ENCODE measurements at places on chromosomes 2 and 18.

DNA sequence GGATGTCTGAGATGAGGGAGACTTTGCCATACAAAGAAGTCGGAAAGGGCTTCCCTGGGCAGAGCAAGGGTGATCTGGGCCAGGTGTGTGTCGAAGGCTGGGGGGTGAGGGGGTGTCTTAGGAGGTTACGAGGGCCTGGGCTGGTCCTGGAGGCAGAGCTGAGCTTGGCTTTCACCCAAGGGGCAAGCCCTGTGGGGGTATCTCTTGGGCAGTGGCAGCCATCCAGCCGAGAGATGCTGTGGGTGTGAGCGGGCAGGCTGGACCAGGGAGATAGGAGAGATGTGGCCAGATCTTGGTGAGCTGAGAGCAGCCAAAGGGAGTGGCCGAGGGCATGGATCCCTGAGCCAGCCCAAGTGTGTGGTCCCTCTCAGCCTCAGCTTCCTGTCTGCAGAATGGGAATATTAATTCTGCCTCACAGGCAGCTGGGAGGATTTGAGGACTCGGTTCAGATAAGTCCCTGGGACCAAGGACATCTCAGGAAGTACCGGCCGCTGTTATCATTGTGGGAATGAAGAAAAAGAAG is 33.0 kb downstream of the MAL start:
- DNase-seq: no peak

DNA sequence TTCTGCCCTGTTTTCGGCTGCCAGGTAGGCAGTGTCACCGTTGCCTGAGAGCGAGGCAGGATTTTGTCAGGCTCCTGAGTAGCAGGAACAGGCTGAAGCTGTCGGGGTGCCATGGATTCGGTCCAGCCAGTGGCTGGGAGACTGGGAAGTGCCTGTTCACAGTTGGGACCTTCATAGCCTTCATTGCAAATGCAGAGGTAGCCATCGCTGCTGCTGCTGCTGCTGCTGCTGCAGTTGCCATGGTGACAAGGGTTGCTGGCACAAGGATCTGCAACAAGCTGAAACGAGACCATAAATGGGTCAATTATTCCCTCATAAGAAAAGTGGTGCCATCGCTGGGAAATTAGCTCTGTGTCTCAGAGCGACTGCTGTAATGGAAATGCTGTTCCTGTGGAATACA is 122.7 kb downstream of the DNER start:
- no peak for DNase-seq

GRCh38 chr18:2979129-2979528 is 33.8 kb downstream of the LPIN2 start:
- no peak for DNase-seq

DNA sequence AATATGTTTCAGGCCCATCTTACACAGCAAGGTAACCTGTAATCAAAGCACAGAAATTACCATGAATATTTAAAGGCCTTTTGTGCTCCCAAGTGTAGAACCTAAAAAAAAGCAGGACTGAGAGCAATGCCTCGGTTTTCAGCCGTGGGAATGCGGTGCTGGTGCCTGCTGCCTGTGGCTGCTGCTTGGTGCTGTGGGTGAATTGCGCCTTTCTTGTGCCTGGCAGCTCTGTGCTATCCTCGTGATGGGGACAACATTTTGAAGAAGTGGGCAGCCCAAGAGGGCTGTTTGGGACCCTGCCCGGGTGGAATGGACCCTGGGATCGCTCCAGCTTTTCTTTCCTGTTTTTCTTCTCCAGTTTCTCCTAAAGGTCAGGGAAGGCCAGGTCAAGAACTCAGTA is 91.2 kb downstream of the ASAP2 start:
- no peak for DNase-seq

- DNase-seq: peak; percentile 91
These were observed 14.6 kb upstream of the ITGAV start for GRCh38 chr2:186575302-186575701.

GRCh38 chr2:175168564-175168945 is 552 bp upstream of the ATF2 start:
- no peak for DNase-seq

DNA sequence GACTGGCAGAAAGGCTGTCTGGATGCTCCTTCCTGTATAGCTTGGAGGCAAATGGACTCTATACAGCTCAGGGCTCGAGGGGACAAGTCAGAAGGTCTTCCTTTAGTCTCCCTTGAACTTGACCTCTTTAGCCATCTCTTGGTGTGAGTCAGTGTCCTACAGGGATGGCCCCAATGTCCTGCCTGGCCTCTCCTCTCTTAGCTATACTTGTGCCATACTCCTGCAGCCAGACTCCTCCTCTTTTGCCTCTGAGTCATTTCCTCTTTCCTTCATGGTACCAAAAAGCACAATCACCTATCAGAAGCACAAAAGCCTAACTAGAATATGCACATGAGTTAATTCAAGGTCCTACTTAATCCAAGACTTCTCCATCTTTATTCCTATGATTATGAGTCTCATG is 112.7 kb downstream of the XRCC5 start:
- DNase-seq: no peak

- DNase-seq: no peak
These were observed 109.9 kb downstream of the PTPRM start for GRCh38 chr18:7677001-7677400.

DNA sequence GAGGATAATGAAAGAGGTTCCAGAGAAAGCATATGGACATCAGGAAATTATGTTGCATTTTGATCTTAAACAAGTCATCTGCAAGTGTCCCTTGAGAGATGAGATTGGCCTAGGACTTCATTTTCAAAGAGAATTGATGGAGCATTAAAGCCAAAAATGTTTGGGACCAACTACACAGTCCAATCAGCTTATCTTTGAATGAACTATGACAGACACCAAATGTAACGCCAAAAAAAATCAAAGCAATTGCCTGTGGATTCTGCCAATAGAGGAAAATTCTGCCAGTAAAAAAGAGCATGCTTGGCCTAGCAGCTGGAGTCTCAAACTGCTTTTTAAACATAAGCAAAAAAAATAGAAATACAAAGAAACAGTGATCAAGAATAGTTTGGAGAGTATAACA is 594.5 kb upstream of the CHAC2 start:
- no peak for DNase-seq

- peak; percentile 57 for DNase-seq
These were observed 8.7 kb downstream of the OTOF start for GRCh38 chr2:26469092-26469710.

- DNase-seq: peak; percentile 68
These were observed at the start of the genes RNF25 and STK36 for GRCh38 chr2:218671654-218672566. TSS of gene RNF25 (minus strand) at chr2:218672002. CDS start at chr2:218671970, 32 bp downstream. TSS of gene STK36 (plus strand) at chr2:218672086. CDS start at chr2:218672830, 744 bp downstream.

GRCh38 chr18:80044072-80044471 is 9.8 kb downstream of the RBFA start:
- no peak for DNase-seq

DNA sequence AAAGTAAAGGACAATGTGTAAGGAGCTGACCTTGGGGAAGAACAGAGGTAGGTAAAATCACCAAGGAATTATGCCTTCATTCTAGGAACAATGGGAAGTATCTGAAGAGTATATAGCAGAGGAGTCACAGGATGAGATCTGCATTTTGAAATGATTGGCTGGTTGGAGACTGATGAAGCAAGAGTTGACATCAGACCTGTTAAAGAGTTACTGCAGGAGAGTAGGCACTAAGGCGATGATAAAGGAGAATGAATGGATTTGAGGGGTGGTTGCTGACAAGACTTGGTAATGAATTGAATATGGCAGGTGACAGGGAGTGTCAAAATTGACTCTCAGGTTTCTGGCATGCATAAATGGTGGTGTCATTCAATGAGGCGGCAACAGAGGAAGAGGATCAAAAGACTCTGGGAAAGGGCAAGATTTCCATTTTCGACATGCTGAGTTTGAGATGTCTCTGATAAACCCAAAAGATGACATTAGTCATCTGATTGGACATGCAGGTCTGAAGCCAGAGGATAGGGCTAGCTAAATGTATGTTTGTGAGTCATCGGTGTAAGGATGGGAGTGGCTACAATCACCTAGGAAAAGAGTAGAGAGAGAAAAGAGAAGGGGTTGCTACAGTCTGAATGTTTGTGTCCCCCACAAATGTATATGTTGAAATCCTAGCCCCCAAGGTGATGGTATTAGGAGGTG is 236.5 kb downstream of the DYM start:
- DNase-seq: peak; percentile 26

DNA sequence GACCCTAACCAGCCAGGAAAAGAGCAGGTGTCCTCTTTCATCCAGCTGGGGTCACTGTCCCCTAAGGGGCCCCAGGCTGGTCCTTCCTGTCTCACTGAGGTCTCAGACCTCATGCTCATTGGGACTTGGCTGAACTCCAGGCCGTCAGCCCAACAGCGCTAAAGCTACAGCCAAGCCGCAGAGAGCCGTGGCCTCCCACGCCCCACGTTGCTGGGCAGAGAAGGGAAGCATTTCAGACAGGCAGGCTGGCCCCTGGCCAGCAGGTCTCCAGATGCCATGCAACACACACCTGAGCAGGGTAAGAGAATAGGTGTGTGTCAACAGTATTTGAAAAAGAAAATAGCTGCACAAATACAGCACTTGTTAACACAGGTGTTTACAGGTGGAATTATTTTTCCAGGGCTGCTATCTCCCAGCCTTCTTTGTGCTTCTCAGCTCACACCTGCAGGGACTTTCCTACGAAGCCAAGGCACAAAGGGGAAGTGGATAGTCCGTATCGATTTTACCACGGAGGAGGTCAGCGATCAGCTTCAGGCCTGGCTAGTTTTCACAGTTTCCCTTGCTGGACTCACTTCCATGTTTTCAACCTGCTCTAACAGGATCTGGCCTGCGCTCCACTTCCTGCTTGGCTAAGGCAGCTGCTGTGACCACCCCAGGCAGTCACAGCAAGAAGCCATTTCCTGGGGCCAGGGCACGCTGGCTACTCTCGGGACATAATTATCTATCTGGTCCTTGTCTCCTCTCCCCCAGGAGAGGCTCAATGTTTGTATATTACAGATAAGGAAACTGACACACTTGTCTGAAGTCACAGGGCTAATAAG is 156.1 kb upstream of the ID2 start:
- DNase-seq: peak; percentile 63

GRCh38 chr2:72483346-72483745 is 335.7 kb upstream of the CYP26B1 start:
- no peak for DNase-seq

- no peak for DNase-seq
These were observed 36.4 kb upstream of the ZCCHC2 start for GRCh38 chr18:62486290-62486964.

GRCh38 chr2:72117029-72117428 is 30.6 kb downstream of the CYP26B1 start:
- DNase-seq: no peak

- no peak for DNase-seq
These were observed 31.1 kb upstream of the PPP1R1C start for GRCh38 chr2:181954538-181954883.

DNA sequence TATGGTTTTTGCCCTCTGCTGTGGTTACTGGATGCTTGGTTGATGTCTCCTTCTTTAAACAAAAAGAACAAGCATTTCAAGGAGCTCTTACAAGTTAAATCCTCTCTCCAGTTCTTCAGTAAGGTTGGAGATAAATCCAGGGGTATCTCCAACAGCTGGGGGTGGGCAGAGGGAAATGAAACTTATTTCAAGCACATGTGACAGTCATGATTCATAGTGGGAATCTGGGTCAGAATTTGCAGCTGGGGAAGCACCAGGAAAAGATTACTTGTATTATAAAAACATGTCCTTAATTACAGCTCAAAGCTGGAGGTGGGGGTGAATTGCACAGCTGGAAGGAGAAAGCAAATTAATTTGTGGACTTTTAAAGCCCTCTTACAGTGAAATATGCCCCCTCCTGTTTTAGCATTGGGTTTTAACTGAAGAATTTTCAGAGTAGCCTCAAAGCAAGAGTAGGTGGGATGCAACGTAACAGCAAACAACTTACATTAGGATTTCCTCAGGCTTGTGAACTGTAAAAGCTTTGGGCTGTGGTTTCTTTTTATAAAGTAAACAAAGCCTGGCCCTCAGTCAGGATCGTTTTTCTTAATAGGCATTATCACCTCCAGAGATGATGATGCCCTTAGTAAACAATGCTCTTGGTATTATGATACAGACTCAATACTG is 596.4 kb downstream of the NYAP2 start:
- DNase-seq: peak; percentile 61

DNA sequence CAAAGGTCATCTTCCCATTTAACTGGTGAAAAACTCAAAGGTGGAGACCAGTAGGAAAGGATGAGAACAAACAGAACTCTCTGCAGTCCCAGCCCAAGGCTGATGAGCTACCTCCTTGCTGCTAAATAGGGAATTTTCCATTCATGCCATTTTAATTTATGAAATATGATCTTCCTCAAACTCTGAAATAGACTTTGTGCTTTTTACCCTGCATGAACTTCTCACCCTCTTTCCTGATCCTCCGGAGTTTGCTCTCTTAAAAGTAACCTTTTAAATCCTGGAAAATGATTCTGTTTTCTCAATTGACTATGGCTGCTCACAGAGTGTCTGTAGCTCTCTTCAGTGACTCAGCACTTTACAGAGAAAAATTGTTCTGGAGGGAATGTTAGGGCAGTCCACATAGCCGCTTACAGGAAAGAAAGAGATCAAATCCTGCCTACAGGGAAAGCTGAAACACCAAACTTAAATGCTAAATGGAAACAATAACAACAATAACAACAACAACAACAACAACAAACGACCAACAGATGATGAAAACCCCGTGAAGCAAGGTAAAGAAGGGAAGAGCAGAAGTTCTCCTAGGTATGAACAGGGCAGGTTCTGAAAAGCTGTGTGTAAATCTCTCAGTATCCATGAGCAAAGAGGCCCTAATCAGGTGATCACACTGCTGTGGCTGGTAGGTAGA is 79.8 kb upstream of the SESTD1 start:
- DNase-seq: no peak

DNA sequence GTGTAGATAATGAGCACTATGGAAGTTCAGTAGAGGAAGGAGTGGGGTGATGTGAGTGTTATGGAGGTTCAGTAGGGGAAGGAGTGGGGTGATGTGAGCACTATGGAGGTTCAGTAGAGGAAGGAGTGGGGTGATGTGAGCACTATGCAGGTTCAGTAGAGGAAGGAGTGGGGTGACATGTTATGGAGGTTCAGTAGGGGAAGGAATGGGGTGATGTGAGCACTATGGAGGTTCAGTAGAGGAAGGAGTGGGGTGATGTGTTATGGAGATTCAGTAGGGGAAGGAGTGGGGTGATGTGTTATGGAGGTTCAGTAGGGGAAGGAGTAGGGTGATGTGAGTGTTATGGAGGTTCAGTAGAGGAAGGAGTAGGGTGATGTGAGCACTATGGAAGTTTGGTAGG is 116.3 kb upstream of the SMAD7 start:
- peak; percentile 96 for DNase-seq

DNA sequence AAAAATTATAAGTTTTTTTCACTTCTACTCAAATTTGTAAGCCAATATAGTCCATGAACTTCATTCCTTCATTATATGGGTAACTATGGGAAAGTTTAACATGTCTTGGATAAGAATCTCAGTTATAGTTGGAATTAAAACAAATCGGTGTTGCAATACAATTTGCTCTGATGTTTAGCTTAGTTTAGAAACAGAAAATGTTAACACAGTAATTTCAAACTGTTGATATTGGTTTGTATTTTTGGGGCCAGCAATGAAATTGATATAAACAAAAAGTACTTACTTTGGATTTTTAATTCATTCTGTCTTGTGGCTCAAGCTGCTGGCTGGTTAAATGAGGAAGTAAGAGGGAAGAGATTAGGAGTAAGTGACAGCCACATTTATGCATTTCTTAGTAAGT is 368.5 kb upstream of the NT5C1B start:
- no peak for DNase-seq
